ENCODE measurements at places on chromosomes 2 and 18.

DNA sequence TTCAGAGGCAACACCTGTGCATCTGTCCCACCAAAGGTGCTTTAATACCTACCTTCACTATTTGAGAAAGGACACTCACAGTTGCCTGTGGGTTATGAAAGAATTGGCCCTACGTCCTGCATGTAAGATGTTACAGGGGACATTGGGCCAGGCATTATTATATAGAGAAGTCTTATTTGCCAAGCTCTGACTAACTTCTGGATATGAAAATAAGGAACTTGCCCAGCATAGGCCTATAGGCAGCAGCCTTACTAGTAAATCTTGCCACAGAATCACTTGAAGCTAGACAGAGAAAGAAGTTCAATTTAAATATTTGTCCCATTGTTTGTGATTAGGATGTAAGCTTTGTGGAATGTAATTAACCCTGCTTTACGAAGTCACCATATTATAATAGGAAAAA lies 41.7 kb downstream of the NLRC4 start:
- DNase-seq = no peak

GRCh38 chr2:66691031-66691965 lies 256.4 kb downstream of the MEIS1 start:
- no peak for DNase-seq

DNA sequence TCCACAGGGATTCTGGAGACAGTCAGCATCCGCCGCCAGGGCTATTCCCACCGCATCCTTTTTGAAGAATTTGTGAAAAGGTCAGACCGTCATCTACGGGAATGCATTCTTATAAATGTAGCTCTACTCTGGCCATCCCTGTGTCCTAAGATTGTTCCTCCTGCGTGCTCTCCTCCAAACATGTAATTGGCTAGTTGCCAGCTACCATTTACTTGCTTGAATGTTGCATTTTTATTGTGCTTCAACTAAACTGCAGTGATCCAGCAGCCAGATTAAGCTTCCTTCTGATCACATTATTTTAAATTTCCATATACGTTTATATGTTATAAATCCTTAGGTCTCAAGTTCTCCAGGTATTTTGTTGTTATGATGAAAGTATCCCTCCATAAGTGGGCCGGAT lies 248.5 kb upstream of the SP5 start:
- no peak for DNase-seq

DNA sequence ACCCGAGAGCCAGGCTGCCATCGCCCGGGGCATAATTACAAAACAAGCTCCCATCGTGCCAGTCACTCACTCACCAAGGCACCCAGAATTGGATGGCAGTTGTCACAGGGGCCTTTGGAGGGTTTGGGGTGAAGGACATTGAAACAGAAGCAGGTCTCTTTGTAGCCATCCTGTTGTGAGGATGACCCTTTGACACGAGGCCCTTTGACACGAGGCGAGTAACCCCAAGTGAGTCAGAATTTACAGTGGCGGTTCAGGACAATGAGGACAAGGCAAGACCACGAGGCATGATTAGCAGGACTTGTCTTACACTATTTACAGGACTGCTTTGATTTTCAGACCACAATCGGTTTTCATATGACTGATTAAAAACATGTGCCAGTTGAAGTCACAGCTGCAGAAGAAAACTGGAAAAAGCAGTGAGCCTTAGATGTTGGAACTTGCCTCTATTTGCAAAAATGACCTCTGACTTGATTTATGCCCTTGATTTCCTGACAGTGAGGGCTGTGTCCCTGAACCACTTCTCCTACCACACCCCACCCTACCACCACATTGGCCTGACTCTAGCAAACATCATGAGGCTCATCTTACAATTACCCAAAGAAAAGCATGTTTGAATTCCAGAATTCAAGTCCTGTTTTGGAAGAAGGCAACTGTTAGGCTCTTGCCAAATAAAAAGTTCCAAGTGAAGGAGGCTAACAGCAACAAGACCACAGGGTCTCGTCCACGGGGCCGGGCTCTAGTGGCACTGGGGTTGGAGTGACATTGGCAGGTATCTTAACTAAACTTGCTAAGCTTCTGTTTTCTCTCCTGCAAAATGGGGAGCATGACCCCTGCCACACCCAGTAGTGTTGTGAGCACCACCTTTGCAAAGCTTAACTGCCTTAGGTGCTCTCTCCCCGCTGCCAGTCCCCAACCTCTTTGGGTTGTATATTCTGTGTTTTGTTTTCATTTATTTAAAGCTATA lies 64.4 kb upstream of the FOSL2 start:
- no peak for DNase-seq

- no peak for DNase-seq
Measured at GRCh38 chr2:35428548-35428947, 927.0 kb upstream of the CRIM1 start.

- DNase-seq = no peak
Measured at GRCh38 chr18:39871961-39872360, 2083.1 kb upstream of the PIK3C3 start.

DNA sequence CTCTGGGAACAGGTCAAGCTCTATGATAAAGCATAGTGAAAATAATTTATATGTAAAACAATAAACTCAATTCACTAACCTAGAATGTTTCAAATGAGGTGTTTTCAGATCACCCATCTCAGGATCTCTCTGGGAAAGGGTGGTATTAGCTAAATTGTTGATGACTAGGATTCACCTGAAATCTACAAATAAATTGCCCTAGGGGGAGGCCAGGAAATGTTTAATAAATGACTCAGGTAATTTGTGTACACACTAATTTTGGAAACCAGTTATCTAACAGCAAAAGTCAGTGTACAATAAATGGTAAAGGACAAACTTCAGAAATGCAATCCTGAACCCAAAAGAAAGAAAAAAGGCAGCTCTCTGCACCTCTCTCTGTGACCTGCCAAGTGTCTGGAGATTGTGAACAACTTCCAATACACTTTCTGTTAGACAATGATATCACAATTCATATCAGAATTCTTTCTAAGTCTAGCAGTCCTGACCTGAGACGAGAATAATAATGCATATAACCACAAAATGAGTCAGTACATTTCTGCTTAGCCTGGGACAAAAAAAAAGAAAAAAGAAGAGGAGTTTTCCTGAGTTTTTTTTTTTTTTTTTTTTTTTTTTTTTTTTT lies 760.0 kb downstream of the EPHA4 start:
- DNase-seq = no peak

- no peak for DNase-seq
Measured at GRCh38 chr2:147242445-147242844, 602.4 kb upstream of the ACVR2A start.

DNA sequence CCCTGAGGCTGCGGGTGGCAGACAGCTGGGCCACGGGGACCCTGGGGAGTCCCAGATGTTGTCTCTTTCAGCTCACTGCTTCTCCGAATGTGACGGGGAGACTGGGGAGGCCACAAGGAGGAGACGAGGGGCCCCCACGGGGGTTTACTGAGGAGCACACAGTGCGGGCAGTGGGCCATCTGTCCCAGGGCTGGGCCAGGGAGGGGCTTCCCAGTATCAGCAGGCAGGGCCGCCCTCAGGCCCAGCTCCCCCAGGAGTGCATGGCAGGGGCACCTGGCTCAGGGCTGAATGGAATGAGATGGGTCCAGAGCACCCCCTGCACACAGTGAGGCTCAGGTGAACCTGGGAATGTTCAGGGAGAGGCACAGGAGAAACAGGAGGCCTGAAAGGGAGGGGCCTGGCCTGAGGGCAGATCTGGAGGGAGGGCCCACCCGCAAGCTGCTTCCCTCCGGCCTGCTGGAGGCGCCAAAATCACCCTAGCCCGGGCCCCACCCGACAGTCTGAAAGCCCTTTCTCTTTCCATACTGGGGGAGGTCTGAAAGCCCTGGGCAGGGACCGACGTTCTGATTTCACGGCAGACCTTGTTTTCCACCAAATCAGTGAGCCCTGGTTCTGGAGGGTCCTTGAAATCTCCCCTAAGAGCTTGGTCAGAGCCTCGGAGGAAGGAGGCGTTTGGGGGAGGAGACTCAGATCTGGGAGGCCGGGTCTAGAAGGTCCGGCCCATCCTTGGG lies 35.5 kb upstream of the PTMA start:
- peak; percentile 24 for DNase-seq

DNA sequence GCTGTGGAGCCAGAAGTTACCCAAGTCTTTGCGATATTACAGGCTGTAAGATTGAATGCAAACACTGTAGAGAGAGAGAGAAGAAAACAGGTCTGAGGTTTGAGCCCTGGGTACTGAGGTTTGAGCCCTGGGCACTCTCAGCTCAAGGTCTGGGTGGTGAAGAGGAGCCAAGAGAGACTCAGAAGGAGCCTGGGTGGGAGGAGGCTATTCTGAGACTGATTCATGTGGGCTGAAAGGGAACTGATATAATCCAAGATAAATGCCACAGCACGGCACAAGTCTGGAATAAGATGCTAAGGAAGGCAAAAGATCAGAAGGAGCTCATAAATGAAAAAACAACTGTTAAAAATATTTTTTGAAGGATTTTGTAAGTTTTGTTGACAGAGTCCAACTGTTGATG lies 407.6 kb upstream of the HS6ST1 start:
- DNase-seq = no peak

DNA sequence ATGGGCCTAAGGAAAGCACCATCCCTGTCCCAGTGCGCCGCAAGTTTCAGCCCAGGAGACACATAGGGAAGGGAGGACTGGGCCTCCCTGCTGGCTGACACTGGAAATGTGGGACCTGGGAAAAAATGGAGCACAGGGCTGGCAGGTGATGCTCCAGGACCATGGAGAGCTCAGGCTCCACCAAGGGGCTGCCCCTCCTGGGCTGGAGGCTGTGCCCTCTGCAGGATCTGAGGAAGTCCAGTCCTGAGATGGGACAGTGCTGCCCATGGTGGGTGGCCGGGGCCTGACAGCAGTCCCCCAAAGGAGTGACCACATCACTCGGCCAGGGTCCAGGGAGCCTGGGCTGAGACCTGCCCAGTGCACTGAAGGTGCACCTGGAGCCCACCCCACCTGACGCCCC lies 108.6 kb upstream of the TEKT4 start:
- DNase-seq = no peak

DNA sequence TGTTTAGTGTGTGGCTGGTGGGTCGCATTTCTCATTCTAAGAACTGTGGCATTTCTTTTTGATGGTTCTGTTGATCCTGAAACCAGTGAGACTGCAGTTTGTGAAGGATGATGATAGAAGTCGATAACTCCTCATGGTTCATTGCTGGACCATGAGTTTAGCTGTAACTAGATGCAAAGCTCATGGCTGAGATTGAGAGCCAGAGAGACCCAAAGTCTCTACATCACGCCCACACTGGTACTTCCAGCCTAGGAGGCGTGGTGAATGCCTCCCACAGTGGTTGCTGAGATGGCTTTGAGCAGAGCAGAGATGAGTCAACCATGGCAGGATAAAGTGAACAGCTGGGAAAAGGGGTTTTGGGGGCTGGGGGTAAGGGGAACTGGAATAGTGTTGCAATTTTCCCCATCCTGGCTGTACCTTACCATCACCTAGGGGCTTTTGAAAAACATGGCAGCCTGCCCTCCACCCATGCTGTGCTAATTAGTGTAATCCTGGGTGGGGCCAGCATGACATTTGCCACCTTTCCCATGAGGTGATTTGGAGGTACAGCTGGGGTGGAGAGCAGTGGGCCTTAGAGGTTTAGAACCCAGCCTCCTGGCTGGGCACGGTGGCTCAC lies 24.1 kb downstream of the INPP4A start:
- DNase-seq = no peak

DNA sequence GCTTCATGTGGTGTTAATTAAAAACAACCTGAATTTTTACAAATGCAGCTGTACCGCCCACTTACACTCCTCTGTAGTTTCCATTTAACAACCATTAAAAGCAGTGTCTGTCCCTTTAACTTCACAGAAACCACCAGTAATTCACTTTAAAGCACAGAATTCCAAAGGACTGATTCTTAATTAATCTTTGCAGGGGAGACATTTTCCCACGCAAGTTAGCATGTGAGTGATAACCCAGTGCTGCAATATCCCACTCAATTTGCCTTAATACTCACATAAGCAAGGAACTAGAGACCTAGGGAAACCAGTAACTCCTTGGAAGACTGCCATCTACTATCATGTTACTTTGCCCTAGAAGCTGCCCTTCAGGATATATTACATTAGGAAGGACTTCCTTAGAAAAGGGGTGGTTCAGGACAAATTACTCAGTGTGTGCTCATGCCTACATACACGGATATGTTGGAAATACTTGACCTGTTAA lies 102.3 kb downstream of the OSR1 start:
- no peak for DNase-seq

- DNase-seq = no peak
Measured at GRCh38 chr2:201680743-201681142, 17.7 kb downstream of the MPP4 start.

DNA sequence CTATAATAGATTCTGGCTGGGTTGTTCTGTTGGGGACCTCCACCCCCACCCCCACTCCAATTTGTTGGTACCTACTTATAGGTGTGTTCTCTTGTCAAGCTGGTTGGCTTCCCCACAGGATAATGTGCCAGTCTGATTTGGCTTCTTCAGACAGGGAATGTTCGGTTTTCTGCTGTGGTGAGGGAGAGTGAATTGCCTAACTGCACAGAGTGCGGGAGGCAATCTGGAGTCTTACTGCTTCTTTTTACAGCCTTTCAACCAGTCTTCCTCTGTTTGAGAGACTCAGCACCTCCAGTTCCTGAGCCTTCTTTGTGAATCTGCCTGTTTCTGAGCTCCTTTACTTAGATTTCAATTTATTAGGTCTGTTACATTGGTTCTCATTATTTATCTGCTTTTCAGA lies 27.4 kb upstream of the SNORC start:
- DNase-seq = no peak

DNA sequence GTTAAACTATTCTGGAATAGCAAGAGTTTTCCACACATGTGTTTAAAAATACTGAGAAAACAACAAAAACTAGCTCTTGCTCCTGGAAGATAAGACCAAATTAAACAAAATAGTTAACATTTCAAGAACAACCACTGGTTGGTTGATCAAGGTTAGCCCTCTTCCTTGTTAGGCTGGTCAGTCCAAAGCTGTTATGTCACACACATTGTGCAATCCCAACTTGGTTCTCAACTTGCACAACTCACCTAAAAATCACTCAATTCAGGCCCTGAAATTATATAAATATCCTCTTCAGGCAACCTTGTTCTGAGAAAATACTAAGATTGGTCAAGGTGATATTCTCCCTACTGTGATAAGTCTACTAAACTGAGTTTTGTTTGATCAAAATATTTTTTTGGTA lies 169.7 kb upstream of the LRP1B start:
- no peak for DNase-seq
